ENCODE measurements at places on chromosomes 13 and 19.

GRCh38 chr13:25977671-25978070, 74.1 kb downstream of the SHISA2 start:
- DNase-seq = no peak

DNA sequence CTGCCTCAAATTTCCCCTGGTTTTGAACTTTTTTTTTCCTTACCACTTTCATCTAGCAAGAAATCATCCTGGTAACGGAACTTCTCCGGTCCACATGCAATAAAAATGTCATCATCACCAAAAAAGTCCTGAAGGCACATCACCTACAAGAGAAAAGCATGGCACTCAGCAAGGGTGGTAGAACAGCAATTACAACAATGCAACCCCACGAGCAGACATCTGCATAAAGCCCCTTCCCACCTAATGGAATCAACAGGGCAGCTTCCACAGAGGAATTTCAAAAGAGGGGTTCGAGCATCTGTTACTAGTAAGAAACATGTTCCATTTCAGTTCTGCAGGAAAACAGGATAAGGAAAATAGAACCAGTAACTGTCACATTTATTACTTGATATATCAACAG, 183.9 kb downstream of the DCLK1 start:
- no peak for DNase-seq

DNA sequence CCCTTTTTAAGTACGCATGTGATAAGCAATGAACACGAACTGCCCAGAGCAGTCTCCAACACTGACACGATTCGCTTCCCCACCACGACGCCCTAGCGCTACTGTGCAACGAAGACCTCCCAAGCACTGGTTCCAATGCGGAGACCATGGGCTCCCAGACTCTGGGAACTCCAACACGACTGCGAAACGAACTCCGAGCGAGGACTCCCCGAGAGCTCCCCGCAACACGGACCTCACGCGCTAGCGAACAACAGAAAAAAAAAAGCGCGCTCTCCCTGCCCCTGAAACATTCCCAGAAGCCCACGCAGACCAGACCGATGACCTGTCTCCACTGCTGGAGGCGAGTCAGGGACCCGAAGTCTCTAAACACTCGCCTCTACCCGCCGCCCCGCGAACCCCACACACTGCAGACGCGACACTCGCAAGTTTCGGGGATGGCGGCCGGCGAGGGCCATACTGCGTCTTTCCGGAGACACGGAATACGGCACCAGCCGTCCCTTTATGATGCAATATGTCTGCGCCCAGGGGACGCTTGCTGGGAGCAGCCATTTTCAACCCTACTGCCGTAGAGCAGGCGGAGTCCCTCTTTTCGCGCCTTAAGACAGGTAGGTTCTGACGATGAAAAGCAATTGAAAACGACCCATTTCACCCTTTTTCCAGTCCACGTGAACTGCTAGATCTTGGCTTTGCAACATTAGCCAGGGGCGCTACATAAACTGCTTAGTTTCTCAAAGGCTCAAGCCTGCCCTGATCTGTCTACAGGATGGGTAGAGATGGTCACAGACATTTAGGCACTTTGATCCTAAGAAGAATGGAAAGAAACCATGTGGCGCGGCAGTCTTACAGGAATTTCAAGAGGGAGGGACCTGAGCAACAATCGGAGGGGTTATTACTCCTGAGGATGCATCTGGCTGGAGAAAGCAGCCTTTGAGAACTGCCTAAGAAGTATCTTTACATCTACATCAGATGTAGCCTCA, at the start of gene ZNF577:
Gene ZNF577, minus strand, starts transcription at position 430 of the 977 bp plus-strand sequence. CDS start 7,569 bp downstream, outside the sequence.
- peak; percentile 32 for DNase-seq

DNA sequence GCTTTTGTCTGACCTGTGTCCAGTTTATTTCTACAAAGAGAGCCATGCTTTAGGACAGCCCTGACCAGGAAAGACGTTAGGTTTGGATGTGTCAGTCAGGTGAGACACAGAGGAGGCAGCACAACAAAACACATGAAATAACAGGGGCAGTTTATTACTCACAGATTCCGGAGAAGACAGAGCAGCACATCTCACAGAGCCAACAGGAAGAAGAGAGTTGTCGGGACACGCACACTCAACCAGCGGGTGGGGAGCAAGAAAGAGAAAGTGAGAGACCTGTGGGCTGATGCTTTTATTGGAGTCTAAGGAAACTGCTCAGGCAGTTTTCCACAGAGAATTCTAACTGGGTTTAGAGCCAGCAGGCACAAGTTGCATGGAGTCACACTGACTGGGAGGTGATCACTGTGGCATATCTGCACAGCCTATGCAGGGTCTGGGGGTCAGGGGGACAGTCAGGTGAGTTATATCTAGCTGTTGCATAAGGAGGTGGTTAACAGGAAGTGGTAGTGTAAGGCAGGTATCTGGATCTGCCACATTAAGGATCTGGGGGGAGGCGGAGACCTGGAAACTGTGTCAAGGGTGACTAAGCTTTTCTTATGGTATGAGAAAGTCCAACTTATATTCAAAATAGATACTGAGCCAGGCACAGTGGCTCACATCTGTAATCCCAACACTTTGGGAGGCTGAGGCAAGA, 24.1 kb upstream of the CEACAM20 start:
- DNase-seq = no peak

GRCh38 chr19:38977445-38978325, 2.1 kb upstream of the FBXO17 start:
- no peak for DNase-seq

- DNase-seq = no peak
These were observed 245.1 kb downstream of the LMO7 start for GRCh38 chr13:75881109-75881775.

- DNase-seq = no peak
These were observed 1941.6 kb upstream of the PRR20A start for GRCh38 chr13:55199134-55199533.

GRCh38 chr19:1601613-1602064, 3.6 kb downstream of the UQCR11 start:
- DNase-seq = no peak

- no peak for DNase-seq
These were observed 20.5 kb upstream of the PLAUR start for GRCh38 chr19:43690444-43690843.

GRCh38 chr19:15815306-15815705, at the start of gene OR10H1:
Gene OR10H1 (minus strand): TSS chr19:15815664. CDS start chr19:15808037, 7,627 bp downstream.
- DNase-seq = no peak

- DNase-seq = no peak
These were observed 59.0 kb downstream of the KLF2 start for GRCh38 chr19:16383584-16384161.

- no peak for DNase-seq
These were observed 116.9 kb downstream of the CCNA1 start for GRCh38 chr13:36549126-36549702.

- DNase-seq = no peak
These were observed 2.7 kb upstream of the C1QTNF9 start for GRCh38 chr13:24306632-24307031.

DNA sequence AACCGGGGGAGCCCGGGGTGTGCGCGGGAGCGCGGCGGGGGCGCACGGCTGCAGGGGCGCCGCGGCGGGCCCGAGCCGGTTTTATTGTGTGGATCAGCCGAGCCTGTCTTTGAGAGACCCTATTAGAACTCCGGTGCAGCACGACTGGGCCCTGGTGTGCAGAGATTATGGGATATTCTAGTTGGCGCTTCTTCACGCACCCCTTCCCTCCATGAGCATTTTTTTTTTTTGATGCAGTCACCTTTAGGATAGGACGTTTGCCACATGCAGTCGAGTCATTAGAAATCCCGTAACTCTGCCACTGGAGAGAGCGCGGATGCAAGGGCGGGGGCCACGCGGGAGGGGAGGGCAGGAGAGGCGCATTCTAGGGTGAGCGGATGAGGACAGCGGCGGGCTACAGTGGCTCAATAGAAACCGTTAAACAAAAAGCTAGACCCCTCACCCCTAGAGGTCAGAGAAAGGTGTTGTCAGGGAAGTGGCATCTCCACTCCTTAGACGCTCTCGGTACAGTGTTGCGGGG, 3.7 kb downstream of the FGF9 start:
- DNase-seq = no peak

DNA sequence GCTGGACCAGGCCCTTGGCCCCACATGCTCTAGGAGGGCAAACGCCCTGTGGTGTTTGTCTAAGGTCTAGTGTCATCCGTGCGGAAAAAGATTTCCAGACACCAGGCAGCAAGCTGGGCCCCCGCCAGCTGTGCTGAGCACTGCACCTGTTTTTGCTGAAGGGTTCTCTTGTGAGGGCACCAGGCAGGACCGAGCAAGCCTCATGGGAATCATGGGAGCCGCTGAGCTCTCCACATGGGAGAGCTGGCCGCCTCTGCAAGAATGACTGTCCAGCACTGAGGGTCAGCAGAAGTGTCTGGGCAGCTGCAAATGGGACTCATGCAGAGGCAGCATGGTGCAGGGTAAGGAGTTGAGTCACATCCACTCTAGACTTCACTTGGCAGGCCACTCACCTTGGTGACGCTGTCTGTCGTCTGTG, 12.0 kb downstream of the B3GNT8 start:
- DNase-seq = no peak

DNA sequence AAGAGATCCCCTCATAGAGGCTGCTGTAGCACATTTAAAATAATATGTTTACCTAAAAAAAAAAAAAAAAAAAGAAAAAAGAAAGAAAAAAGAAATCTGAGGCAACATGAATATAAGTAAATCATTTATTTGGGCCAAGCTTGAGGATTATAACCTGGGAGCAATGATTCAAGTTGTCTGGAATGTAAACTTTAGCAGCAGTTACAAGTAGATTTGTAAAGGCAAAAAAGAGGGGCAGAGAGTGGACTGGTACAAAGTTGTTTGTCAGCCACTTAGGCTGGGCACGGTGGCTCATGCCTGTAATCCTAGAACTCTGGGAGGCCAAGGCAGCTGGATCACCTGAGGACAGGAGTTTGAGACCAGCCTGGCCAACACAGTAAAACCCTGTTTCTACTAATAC, 11.3 kb downstream of the ZNF43 start:
- DNase-seq = no peak

GRCh38 chr19:16571283-16571682, 932 bp downstream of the SLC35E1 start:
- DNase-seq = no peak

GRCh38 chr13:94351292-94351990, 128.0 kb downstream of the DCT start:
- DNase-seq = no peak

DNA sequence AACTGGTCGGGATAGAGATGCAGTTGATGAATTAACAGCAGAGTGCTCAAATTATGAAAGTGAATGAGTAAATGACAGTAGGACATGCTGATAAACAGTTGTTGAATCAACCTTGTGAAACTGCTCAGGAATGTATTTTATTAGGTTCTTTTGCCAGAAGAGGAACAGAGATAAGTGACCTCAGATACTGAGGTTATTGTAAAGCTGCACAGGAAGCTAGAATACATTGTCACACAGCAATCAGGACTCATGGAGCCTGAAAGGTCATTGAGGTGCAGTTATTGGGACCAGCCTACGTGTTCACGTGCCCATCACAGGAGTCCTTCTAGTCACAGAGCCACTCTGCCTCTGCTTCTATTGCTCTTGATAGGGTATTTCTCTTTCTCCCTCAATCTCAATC, 47.5 kb upstream of the MED4 start:
- no peak for DNase-seq

GRCh38 chr19:47826800-47827199, 5.1 kb downstream of the CRX start:
- no peak for DNase-seq

- no peak for DNase-seq
These were observed 8.4 kb downstream of the SLC39A3 start for GRCh38 chr19:2731181-2731995.

DNA sequence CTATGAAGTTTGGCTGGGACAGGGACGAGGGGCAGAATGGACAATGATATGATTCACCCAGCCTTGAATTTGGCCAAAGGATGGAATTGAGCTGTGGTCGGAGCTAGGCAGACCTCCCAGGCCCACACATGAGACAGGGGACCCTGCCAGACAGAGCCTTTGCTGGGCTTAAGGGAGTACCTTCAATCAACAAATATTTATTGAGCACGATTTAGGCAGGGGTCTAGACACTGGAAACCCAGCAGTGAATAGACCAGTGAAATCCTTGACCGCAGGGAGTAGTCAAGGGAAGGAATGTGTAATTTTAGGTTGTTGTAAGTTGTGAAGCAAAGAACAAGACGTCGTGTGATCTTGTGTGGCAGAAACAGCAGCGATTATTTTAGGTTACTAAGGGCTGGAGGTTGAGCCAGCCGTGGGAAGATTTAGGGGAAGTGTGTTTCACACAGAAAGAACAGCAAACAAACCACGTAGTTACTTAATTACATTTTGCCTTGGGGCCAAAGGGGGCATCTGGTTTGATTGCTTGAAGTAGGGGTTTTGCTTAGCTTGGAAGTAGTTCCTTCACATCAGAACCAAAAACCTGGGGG, 16.9 kb upstream of the AP1M2 start:
- peak; percentile 8 for DNase-seq

- no peak for DNase-seq
These were observed 275.6 kb downstream of the DACH1 start for GRCh38 chr13:71591374-71591773.

GRCh38 chr19:17861542-17862402, 2.1 kb downstream of the RPL18A start:
- DNase-seq = no peak

DNA sequence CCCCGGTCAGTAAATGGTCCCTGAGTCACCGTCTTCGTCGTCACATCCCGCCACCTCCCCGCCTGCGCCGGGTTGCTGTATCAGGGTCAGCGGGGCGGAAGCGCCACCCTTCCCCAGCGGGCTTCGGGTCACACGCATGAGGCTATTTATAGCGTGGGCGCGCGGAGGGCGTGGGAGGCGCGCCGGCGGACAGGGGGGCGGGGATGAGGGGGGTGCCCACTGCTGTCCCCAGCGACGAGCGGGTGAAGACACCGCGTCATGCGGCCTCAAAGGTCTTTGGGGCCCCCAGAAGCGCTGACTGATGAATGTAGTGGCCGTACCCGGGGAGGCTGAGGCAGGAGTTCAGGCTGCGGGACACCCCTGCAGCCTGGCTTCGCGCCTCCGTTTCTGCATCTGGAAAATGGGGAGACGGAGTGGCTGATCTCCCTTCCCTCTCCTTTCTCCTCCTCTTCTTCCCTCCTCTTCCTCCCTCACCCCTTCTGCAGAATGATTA, 7.9 kb downstream of the UNC13A start:
- peak; percentile 32 for DNase-seq

- no peak for DNase-seq
These were observed 149.6 kb downstream of the MIPEP start for GRCh38 chr13:23739596-23739995.

DNA sequence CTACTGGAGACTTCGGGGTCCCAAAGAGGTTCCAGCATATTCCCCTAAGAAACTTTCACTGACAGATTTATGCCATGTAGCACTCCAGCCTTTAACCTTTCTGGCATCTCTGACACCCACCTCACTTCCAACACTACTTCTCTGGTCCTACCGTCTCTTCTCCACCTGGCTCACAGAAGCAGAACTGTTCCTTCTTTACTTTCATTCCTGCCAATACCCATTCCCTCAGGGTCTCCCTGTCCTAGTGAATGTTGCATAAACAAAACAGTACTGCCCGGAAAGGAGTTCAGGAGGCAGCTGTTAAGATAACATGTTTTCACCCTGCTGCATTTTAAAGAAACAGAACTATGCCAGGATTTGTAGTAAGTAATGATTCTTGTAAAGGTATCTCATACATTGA, 136.0 kb upstream of the MIR17HG start:
- no peak for DNase-seq

GRCh38 chr19:941292-942132, 15.7 kb downstream of the ARID3A start:
- no peak for DNase-seq
